ENCODE measurements at places on chromosomes 6 and 20.

DNA sequence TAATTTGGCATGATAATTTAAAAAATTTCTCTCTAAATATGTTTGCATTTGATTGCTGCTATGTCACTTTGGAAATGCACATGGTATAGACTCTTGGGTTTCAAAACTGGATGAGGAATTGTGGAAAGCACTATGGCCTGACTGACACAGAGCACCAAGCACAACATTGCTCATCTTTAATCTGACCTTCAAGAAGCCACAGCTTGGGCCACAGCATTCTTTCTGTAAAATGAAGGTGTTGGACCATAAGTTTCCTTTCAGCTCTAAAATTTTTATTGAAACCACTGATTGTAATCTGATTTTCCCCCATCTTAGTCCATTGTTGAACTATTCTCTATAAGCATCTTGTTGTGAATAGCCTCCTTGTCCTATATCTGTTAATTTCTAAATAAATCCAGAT, 41.0 kb downstream of the QKI start:
- no peak overlapping the region for H3K27ac ChIP-seq
- H3K4me3 ChIP-seq: no peak overlapping the region
- DNase-seq: no peak
- no peaks in the 10 kb centered on the region for H3K36me3 ChIP-seq
- no peaks in the 10 kb centered on the region for H3K27me3 ChIP-seq
- no peaks in the 10 kb centered on the region for H3K4me1 ChIP-seq

DNA sequence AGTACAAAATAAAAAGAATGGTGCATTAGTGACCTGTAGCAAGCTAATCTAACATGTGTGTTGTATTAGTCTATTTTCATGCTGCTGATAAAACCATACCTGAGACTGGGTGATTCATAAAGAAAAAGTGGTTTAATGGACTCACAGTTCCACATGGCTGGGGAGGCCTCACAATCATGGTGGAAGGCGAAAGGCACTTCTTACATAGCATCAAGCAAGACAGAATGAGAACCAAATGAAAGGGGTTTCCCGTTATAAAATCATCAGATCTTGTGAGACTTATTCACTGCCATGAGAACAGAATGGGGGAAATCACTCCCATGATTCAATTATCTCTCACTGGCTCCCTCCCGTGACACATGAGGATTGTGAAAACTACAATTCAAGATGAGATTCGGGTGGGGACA, 45.4 kb upstream of the AIG1 start:
- H3K4me1 ChIP-seq: no peaks in the 10 kb centered on the region
- no peak overlapping the region for H3K4me3 ChIP-seq
- H3K27me3 ChIP-seq: no peaks in the 10 kb centered on the region
- H3K27ac ChIP-seq: no peak overlapping the region
- no peak for DNase-seq

DNA sequence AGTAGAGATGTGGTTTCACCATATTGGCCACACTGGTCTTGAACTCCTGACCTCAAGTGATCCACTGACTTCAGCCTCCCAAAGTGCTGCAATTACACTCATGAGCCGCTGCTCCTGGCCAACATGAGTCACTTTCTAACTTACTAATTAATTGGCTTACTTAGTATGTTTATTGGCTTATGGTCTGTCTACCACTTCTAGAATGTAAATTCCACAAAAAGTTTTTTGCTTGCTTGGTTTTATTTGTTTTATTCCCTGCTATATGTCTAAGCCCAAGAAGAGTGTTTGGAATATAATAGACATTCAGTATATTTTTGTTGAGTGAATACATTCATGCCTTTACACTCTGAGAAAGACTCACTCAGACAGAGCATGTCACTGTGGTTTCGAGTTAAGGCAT, 86.0 kb downstream of the SAMD3 start:
- peaks cover 3% of the 10 kb centered on the region for H3K36me3 ChIP-seq
- no peak overlapping the region for H3K4me3 ChIP-seq
- H3K27me3 ChIP-seq: no peaks in the 10 kb centered on the region

DNA sequence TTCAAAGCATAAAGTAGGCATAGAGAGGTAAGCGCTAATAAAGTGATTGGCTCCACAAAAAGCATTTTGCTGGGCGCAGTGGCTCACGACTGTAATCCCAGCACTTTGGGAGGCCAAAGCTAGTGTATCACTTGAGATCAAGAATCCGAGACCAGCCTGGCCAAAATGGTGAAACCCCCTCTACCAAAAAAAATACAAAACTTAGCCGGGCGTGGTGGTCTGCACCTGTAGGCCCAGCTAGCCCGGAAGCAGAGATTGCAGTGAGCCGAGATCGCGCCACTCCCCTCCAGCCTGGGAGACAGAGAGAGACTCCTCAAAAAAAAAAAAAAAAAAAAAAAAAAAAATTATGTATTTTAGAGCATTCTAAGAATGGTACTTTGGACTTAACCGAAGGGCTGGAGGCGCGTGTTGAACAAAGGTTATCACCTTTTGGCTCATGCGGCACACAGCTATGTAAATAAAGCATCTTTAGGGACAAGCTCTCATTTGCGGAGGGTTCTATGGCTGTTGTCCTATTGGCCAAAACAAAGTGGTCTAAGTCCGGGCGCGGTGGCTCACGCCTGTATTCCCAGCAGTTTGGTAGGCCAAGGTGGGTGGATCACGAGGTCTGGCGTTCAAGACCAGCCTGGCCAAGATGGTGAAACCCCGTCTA, 17.4 kb downstream of the HFE start:
- no peaks in the 10 kb centered on the region for H3K36me3 ChIP-seq
- peak overlapping the region; percentile 90 for H3K27ac ChIP-seq
- no peaks in the 10 kb centered on the region for H3K27me3 ChIP-seq
- H3K4me3 ChIP-seq: peak overlapping the region; percentile 52

- H3K27ac ChIP-seq: no peak overlapping the region
- H3K27me3 ChIP-seq: no peaks in the 10 kb centered on the region
- no peaks in the 10 kb centered on the region for H3K4me1 ChIP-seq
- no peaks in the 10 kb centered on the region for H3K36me3 ChIP-seq
Measured at GRCh38 chr20:48679599-48679998, 148.2 kb downstream of the PREX1 start.

GRCh38 chr20:22762576-22763256, 178.3 kb upstream of the FOXA2 start:
- H3K27me3 ChIP-seq: no peaks in the 10 kb centered on the region
- no peak overlapping the region for H3K27ac ChIP-seq

DNA sequence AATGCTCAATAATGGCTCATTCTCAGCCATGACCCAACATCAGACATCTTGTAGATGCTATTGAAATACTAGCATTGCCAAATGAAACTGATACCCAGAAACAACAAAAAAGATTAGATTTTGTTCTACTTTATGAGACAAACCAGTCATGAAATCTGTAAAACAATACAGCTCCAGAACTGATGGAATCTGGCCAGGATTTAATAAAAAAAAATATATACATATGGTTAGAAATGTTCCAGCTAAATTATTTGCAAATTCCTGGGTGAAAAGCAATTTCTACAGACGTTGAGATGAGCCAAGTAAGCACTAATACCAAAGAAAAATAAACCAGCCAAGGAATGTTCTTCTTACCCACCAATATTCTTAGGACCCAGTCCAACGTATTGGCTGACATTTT, 201.3 kb downstream of the EPHA7 start:
- H3K4me3 ChIP-seq: no peak overlapping the region
- H3K27ac ChIP-seq: no peak overlapping the region
- no peaks in the 10 kb centered on the region for H3K36me3 ChIP-seq
- no peaks in the 10 kb centered on the region for H3K27me3 ChIP-seq

DNA sequence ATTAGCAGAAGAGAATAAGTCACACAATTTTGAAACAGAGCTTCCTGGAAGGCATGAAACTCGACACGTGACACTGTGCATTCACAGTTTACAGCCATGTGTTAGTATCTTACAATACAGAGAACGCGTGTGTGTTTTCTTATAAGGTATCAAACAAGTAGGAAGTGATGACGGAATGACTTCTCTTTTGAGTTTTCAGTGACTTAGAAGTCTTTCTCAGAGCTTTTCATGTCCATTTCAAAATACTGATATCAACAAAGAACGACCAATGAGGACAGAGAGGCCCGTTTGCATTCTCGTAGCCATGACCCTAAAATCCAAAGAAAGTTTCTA, 36.6 kb upstream of the DUSP22 start:
- H3K4me1 ChIP-seq: no peaks in the 10 kb centered on the region
- H3K36me3 ChIP-seq: no peaks in the 10 kb centered on the region
- no peak overlapping the region for H3K4me3 ChIP-seq
- no peak for DNase-seq
- H3K27ac ChIP-seq: no peak overlapping the region
- no peaks in the 10 kb centered on the region for H3K27me3 ChIP-seq

- H3K4me3 ChIP-seq: peak overlapping the region; percentile 43
- H3K36me3 ChIP-seq: no peaks in the 10 kb centered on the region
- H3K4me1 ChIP-seq: no peaks in the 10 kb centered on the region
- DNase-seq: no peak
- no peaks in the 10 kb centered on the region for H3K27me3 ChIP-seq
Measured at GRCh38 chr6:20126102-20126752, 86.0 kb downstream of the MBOAT1 start.

DNA sequence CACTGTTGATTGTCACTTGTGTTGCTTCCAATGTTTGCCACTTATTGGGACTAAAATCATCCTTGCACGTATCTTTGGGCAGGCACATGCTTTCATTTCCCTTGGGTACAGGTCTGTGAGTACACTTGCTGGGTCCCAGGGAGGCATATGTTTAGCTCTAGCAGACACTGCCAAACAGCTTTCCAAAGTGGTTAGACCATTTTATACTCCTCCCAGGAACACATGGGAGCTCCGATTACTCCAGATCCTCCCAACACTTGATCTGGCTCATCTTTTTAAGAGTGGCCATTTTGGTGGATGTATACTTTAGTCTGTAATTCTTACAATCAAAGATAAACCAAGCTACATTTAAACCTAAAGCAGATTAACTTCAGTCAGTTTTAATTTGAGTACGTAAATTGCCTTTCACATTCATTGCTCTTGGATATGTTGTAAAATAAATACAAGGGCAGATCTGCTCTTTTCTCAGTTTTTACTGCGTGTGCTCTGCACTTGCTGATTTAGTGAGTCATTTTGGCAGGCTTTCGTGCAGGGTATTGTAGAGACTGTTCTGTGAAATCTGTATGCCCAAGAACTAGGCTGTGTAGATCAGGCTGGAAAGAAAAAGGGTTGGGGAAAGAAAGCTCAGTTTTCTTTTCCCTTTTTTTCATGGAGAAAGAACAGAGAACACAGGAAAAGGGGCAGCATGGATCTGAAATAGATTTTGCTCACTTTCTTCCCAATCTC, 19.5 kb downstream of the SLC22A1 start:
- peak overlapping the region; percentile 94 for H3K27ac ChIP-seq
- H3K4me1 ChIP-seq: peaks cover 10% of the 10 kb centered on the region
- no peak overlapping the region for H3K4me3 ChIP-seq
- DNase-seq: no peak

DNA sequence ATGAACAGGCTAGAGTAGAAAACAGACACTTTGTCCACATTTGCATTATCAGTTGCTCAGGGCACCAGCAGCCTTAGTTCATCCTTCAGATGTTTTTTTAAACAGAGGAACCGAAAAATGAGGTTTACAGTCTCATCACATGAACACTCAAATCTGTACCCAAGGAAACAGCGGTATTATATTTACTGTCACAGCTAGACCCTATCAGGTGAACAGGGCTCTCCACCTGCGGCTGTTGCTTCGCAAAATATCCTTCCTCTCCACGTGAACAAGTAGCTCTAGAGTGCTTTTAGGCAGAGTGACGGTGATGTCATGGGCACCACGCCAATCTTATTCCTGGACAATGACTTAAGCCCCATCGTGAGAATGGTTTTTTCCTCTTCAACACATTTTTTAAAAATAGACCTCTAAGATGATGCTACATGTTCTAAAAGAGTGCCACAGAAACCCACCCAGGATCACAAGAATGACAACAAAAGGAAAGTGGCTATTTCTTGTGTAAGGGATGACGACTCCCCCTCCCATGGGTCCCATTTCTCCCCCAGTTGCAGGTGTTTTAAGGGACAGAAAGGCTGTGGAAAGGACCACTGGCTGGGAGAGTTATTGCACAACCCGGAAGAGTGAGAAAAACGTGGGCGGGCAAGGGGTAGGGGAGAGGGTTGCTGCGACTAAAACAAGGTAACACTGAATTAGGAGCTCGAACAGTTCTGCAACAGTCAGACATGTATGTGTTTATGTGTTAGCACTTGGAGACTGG, 77.7 kb downstream of the EFHC1 start:
- H3K36me3 ChIP-seq: peaks cover 12% of the 10 kb centered on the region
- no peak overlapping the region for H3K27ac ChIP-seq

GRCh38 chr6:156729248-156729647, 47.9 kb upstream of the ARID1B start:
- DNase-seq: no peak
- no peaks in the 10 kb centered on the region for H3K27me3 ChIP-seq
- H3K27ac ChIP-seq: no peak overlapping the region
- no peak overlapping the region for H3K4me3 ChIP-seq
- no peaks in the 10 kb centered on the region for H3K4me1 ChIP-seq

Data from right lobe of liver (tissue), 6 donors.